LHCN-M2 (cell line): ENCODE measurements at places on chromosomes 2 and 18.

DNA sequence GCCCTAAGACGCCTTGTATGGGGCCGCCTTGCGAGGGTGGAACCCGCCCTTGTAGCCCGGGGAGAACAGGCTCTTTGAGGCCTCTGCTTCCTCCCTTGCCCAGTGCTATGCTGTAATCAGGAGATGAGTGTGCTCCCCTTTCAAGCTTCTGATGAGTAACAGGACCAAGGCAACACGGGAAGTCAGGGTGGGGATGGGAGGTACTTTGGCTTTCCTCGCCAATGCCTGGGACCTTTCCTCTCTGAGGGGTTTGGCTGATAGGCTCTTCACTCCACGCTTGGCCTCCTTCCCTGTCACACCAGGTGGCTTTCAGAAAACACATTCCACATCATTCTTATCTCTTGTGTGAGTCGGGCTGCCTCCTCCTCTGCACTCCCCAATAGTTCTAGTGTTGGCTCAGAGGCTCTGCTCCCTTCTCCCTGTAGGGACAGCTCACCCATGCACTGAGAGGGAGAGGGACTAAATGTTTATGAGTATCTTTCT, 223.7 kb upstream of the TRIB2 start:
- peak; percentile 22 for DNase-seq

- no peak for DNase-seq
Observed at GRCh38 chr2:191358325-191359025, 113.3 kb downstream of the MYO1B start.

DNA sequence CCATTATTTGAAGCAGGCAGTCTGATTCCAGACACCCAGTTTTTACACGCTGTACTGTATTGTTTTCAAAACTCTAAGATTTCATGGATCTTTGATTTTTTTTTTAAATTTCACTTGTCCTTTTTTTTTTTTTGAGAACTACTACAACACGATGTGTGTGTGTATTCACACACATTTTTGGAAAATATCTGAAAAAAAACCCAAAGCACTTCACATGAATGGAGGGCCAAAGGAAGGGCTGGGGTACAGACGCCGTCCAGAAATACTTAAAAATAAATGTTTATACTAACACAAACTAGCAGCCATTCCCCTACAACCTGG, 314 bp upstream of the SSB start:
- DNase-seq: no peak

- no peak for DNase-seq
Observed at GRCh38 chr2:183125659-183126341, 1.6 kb downstream of the NUP35 start.

DNA sequence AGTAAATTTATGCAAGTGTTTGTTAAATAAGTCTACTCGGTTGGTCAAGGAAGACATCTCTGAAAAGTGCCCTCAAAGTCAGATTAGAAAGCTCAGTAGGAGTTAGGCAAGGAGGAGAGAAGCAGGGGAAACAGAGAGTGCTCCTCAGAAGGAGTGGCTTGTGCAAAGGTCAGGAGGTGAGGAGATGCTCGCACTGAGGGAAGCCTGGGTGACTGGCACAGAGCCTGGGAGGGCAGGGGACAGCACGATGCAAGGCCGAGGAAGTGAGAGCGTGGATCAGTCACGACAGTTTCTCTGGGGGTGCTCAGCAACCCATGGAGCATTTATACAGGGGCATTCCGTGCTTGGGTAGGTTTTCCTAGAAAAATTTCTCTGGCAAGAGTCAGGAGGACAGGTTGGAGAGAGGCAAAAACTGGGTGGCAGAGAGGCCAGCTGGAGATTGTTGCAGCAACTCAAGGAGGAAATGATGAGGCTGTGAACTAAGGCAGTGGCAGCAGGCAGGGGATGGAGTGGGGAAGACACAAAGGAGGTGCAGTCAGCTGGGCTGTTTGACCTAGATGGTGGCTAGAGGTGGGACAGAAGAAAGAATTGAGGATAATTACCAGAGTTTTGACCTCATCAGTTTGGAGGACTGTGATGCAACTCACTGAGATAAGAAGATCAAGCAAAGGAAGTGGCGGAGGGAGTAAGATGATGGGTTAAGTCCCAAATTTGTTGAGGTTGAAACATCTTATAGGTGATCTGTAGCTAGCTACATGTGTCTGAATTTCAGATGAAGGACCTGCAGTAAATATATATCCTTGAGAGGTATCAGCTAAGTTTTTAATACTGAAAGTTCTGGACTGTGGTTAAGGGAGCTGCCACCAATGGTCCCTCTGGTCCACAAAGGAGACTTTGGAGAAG, 52.4 kb downstream of the BCL2 start:
- no peak for DNase-seq

DNA sequence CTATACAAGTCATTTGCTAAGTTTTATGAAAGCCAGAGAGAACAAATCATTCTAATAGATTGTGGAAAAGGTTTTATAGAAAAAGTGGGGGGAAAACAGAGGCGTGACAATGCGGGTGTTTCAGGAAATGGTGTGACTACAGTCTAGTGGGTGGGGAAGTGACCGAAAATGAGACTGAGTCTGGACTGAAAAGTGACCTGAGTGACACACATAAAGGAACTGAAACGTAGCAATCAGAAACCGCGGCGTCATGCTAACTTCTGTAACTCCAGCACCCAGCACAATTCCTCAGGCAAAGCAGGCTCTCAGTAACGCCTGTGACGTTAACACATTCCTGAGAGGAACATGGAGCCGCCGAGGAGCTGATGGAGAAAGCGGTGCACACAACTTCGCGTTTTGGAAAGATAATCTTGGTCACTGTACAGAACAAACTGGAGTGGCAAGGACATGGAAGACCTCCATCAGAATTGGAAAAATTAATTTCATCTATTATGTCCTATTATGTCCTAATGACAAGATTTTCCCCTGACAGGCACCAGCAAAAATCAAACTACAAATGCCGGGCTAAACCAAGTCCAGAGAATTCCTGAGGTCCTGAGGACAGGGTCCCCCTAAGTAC, 1.4 kb upstream of the CD226 start:
- peak; percentile 8 for DNase-seq

- DNase-seq: no peak
Observed at GRCh38 chr2:72104821-72105588, 42.7 kb downstream of the CYP26B1 start.

GRCh38 chr2:101617796-101618195, 79.7 kb upstream of the MAP4K4 start:
- no peak for DNase-seq

GRCh38 chr2:27014771-27015433, 17.9 kb upstream of the TMEM214 start:
- no peak for DNase-seq

DNA sequence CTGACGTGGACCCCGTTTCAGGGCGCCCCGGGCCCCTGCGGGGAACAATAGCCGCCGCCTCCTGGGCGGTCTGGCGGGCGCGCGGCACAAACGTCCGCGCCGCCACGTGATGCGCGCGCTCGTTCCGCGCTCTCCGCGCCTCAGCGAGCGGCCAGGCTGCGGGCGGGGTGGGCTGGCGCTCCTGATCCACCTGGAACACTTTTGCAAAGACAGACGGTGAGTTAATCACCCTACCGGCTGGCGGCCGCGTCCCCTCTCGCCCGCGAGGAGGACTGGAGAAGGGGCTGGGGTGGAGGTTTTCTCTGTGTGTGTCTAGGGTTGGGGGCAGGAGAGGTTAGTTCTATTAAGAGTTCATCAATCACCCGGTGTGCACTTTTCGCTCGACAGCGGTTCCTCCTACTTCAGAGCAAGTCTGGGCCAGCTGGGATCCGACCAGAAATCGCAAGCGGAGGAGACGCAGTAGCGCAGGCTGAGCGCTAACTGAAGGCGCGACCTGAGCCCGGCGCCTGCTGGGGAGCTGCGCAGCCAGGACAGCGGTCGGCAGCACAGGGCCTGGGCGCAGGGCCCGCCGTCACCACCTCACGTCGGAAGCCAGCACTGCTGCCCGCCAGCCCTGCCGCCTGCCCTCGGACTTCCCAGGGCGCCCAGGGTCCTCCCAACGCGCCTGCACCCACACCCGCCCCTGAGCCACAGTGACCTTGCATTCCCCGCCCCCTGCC, 10.3 kb upstream of the HOXD1 start:
- no peak for DNase-seq

DNA sequence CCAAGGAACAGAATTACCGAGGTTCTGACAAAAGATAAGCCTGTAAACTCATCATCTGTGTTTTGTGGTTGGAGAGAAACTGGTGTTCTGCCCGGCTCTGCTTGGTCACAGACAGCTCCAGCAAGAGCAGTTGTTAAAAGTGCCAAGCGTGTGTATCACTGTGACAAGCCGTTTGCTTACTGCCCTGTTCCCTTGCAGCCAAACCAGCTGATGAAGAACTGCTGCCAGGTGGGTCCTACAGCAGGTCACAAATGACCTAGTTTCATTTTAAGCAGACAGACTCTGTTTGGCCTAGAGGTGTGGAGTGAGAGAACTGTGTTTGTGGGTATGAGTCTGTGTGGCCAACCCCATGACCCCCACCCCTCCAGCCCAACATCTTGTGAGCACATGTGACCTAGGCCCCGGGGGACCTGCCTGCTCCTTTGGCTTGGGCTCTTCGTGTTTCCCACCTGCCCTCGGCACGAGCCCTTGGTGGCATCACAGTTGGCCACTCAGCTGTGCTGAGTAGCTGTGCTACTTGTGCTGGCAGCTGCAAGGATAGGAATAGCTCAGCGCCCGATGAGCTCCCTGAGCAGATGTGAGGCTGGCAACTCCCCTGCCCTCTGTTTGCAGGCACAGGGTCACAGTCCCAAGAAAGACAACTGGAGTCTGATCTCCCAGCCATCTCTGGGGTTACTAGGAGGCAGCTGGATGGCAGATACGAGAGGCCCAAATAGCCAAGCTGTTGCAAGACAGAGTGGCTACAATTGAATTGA, 9.7 kb downstream of the OXER1 start:
- DNase-seq: peak; percentile 88

DNA sequence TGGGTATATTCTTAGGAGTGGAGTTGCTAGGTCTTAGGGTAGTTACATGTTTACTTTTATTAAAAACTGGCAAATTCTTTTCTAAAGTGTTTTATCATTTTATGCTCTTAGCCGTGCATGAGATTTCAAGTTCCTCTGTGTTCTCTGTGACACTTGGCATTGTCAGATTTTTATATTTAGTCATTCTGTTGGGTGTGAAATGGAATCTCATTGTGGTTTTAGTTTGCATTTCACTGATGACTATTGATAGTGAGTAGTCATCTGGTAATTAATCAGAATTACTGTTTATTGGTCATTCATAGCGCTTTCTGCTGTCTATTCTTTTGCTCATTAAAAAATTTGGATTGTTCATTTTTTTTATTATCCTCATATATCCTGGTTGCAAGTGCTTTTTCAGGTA, 34.1 kb downstream of the RAB3GAP1 start:
- no peak for DNase-seq

DNA sequence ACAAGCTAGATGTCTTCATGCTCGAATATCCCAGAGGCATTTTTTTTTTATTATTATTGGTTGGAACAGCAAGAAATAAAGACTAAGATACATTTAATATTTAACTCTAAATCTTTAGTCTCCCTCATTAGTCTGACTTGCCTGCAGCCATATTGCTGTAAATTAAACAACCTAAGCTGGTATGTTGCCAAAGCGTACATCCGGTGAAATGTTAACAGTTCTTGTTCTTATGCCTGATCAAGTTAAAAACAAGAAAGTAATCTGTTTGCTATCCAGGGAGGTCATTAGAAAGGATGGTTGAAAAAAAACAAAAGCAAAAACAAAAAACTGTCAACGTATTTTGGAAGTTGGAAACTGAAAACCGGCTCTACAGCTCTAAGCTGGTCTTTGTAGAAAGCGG, 125.9 kb upstream of the NABP1 start:
- DNase-seq: no peak

DNA sequence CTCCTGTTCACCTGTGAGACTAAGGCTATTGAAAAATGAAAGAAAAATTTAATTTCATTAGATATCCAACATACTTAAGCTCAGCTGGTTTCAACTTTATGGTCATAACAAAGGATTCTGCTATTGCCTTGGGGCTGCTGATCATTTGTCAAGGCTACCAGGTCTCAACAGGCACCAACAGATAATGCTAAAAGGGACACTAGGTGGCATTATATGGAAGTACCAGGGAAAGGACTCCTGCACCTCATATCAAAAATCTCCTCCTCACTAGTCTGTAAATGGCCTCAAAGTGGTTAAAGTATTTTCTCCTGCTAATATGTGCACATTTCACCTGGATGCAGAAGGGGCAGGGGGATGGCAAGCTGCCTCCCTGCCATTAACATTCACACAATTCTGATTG, 167.9 kb upstream of the REG3A start:
- DNase-seq: no peak

- no peak for DNase-seq
Observed at GRCh38 chr2:222532315-222532714, 108.0 kb downstream of the SGPP2 start.

GRCh38 chr18:80167931-80168330, 58.9 kb downstream of the ADNP2 start:
- DNase-seq: no peak

GRCh38 chr2:54879032-54879431, 155.6 kb downstream of the EML6 start:
- DNase-seq: no peak

- DNase-seq: peak; percentile 57
Observed at GRCh38 chr2:132547090-132547687, 122.8 kb downstream of the LYPD1 start.

DNA sequence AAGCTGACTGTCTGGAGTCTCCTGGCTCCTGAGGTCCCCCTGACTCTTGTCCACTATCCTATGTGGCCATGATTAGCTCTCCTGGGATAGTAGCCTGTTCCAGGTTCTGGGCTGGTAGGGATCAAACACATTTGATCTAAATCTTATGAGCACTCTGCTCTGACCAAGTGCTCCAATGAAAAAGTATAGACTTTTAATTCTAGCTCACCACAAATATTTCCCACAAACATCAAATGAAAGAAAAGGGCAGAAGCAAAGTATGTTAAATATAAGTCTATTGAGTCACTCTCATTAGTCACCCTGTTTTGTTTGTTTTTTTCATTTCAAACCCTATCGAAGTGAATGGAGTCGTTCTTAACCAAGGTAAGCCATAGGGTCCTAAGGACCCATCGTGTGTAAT, 39.7 kb upstream of the NEDD4L start:
- peak; percentile 77 for DNase-seq

DNA sequence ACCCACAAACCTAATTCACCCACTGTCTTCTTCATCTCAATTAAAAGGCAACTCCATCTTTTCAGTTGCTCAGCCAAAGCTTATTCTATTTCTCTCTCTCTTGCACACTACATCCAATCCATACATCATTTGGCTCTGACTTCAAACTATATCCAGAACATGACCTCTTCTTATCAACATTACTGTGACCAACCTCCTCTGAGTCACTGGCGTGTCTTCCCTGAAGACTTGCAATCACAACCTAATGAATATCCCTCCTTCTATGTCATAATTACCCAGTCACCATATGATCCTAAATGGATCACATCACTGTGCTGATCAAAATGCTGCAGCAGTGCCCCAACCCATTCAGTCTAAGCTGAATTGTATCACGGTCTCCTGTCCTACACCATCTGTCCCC, 22.6 kb upstream of the SULT1C3 start:
- DNase-seq: no peak

GRCh38 chr2:43107679-43108078, 118.7 kb downstream of the ZFP36L2 start:
- DNase-seq: no peak

- DNase-seq: no peak
Observed at GRCh38 chr2:140696449-140696848, 1434.4 kb downstream of the LRP1B start.
